CD4-positive, alpha-beta T cell treated with Interferon gamma for 1 hour (primary cell): ENCODE measurements at places on chromosomes 1 and 21.

DNA sequence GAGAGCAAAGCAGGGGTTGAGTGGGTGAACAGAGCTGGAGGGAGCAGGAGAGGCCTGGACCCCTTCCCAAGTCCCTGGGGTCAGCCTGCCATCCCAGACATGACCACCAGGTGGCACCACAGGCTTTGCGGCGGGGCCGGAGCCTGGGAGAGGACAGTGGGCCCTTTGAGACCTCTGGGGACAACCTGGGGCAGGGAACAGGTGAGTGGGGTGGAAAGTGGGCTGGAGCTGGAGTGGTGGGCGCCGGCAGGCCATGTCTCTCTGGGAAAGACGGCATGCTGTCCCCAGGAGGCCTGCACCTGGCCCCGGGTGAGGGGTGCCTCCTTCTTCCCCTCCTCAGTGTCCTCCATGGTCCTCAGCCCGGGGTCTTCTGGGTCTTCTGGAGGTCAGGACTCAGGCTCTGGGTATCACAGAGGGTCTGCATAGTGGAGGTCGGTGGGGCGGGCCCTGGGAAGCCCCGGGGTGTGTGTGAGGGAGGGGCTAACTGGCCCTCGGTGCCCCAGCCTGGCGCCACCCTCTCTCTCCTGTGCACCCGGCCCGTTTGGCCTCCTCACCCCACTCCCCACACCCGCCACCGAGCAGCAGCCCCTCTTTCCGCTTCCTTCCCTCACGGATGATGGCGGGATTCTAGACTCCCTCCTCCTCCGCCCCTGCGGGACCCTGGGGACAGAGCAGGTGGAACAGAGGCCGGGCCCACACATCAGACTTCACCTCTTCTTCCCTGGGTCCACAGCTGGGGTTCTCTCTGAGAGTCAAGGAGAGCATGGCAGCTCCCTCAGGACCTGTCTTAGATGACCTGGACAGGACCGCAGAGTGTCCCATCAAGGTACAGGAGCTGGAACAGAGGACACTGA is 28.5 kb upstream of the PKP1 start:
- no peak for DNase-seq

- no peak for DNase-seq
These were observed 15.1 kb downstream of the KIAA1614 start for GRCh38 chr1:180927841-180928240.

- no peak for DNase-seq
These were observed 109.0 kb downstream of the SIK1 start for GRCh38 chr21:43317959-43318358.

DNA sequence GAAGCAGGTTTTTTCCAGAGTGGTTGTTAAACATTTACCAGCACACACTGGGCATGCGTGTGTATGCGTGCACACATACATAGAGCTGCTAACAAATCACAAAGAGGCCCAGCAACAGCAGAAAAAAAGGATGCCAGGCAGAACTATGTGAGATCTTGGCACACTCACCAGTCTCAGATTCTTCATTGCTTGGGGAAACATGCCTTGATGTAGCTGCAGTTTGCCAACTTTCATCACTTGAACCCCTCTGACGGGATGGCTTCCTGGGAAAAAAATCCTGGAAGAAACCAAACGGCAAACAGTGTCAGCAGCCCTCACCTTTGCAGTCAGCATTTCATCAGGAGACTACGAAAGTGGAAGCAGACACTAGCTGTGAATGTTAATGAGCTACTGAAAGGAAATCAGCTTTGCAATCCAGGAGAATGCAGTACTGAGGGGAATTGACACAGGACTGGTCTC is 609.1 kb downstream of the KIF26B start:
- no peak for DNase-seq

GRCh38 chr1:117398957-117399356 is 31.7 kb downstream of the MAN1A2 start:
- no peak for DNase-seq

GRCh38 chr21:42974832-42975820 is 764 bp downstream of the PKNOX1 start:
- peak; percentile 65 for DNase-seq

- DNase-seq = no peak
These were observed 159.9 kb upstream of the AJAP1 start for GRCh38 chr1:4494558-4494957.

GRCh38 chr1:109163551-109163950 is 49.6 kb downstream of the ELAPOR1 start:
- DNase-seq = no peak

DNA sequence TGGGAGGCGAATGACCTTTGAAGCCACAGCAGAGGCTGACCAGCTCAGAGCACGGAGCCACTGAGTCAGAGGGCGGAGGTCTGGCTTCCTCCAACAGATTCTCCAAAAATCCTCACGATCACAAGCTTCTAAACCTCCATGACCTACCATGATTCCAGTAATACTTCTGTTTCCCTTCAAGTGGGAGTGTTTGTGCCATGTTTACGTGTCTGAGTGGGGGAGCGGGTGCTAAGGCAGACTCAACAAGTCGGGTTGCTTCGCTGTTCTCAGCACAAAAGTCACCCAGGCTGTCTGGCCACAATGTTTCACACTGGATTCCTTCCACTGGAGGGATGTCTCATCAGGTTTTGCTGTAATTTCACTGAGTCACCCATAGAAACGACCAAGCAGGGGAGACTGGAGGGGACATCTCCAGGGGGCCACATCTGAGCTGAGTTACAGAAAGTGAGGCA is 86.2 kb downstream of the SLC66A1 start:
- no peak for DNase-seq

DNA sequence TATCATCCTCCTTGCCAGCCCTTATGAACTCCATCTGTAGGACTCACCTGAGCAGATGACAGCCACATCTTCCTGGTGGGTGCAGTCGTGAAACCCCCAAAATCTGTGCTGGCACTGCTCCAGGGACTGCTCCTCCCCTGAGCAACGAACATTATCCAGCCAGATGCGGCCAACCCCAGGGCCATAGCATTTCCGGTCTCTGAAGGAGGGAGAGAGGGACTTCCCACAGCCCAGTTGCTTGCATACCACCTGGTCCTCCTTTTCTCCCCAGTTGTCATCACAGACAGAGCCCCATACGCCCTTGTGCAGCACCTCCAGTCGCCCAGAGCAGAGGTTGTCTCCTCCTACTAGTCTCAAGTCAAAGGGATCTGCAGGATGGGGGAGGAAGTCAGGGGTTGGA is 8.5 kb downstream of the CD5L start:
- no peak for DNase-seq

- DNase-seq = no peak
These were observed 36.8 kb downstream of the FBXO42 start for GRCh38 chr1:16315437-16315836.

GRCh38 chr21:34900376-34900775 is 148.7 kb downstream of the RUNX1 start:
- no peak for DNase-seq

DNA sequence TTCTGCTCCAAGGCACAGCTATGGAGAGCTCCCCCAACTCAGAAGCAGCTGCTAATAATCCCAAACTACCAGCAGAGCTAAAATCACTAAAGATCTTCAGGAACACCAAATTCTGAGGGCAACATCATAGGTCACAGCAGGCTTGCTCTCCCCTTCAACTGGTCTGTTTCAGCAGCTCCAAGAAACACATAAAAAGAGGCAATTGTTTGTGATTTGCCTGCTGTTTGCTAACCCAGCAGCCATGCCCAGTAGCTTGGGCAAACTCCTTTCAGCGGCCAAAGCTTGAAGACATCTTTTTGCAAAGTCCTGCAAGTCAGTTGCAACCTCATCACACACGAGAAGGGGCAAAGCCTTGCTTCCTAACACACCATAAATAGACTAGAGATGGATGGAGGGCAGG is 8.9 kb downstream of the ERI3 start:
- no peak for DNase-seq

DNA sequence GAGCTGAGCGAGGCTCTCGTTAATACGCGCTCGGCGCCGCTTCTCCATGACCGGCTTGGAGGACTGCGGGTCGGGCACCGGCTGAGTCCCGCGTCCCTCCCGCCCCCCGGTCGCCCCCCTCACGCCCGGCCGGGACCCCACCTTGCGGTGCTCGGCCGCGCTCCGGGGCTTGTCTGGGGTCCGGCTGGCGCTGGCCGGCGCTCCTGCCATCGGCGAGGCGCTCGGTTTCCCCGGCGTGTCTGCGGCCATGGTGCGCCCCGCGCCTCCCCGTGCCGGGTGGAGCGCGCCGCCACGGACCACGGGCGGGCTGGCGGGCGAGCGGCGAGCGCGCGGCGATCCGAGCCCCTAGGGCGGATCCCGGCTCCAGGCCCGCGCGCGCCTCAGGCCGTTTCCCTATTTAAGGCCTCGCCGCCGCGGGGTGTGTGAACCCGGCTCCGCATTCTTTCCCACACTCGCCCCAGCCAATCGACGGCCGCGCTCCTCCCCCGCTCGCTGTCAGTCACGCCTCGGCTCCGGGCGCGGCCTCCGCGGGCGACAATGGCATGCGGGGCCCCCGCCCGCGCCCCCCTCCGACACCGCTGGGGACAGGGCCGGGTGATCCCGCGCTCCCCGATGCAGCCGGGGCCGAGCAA is at the start of gene HES4:
Gene HES4, minus strand, starts transcription at position 373 of the 632 bp plus-strand sequence. Its CDS starts 124 bp downstream, at position 249.
- DNase-seq = peak; percentile 77

DNA sequence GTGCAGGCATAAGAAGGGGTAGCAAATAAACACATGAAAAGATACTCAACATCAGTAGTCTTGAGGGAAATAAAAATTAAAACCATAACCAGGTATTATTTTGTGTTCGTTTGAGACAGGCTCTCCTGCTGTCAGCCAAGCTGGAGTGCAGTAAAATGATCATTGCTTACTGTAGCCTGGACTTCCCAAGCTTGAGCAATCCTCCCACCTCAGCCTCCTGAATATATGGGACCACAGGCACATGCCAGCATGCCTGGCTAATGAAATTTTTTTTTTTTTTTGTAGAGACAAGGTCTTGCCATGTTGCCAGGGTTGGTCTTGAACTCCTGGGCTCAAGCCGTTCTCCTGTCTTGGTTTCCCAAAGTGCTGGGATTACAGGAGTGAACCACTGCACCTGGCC is 108.0 kb downstream of the DNM3 start:
- DNase-seq = no peak

GRCh38 chr1:29238620-29239002 is 2.3 kb downstream of the PTPRU start:
- DNase-seq = no peak

GRCh38 chr1:5391725-5392124 is 600.5 kb downstream of the NPHP4 start:
- DNase-seq = no peak

DNA sequence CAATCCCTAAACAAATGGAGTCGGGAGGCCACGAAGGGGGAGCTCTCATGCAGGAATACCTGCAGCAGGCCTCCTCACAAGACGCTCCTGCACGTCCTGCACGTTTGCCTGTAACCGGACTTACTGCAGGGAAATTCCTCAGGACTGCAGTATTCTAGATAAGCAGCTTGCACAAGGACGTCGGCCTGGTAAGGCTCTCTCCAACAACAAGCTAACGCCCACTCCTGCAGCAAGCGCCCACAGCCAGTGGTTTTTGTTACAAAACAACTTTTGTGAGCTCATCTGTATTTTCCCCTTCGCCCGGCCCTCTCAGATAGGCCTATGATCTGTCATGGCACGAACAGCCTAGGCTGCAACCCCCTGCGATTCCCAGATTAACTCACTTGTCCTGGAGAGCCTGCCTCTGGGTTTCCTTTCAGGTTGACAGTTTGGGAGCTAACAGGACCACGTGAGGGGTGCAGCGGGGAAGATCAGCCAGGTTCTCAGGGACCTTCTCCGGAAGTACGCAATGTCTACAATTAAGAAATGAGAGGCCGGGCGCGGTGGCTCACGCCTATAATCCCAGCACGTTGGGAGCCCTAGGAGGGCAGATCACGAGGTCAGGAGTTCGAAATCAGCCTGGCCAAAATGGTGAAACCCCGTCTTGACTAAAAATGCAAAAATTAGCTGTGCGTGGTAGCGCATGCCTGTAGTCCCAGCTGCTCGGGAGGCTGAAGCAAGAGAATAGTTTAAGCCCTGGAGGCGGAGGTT is 921 bp upstream of the MIB2 start:
- peak; percentile 71 for DNase-seq
